ENCODE measurements at places on chromosomes 7 and 10.

DNA sequence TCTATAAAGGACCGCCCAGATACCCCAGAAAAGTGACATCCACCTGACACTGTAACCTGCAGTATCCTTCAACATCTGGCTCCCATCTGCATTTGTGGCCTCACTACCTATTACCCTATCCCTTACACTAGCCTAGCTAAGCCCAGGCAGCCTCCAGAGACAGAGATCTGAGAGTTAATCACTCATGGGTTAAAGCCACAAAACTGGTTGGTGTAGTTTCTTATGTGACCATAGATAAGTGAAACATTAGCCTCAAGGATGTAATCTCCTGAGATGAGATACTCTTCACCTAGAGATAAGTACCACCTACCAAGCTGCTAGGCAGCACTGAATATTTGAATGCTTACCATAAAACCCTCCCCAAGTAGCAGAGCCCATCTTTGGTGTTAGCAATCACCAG, 35.4 kb downstream of the CTTNBP2 start:
- no peak for DNase-seq

- DNase-seq, result no peak
These were observed 35.1 kb downstream of the UMAD1 start for GRCh38 chr7:7675686-7676085.

- no peak for DNase-seq
These were observed 99.9 kb downstream of the CTBP2 start for GRCh38 chr10:125060482-125060825.

DNA sequence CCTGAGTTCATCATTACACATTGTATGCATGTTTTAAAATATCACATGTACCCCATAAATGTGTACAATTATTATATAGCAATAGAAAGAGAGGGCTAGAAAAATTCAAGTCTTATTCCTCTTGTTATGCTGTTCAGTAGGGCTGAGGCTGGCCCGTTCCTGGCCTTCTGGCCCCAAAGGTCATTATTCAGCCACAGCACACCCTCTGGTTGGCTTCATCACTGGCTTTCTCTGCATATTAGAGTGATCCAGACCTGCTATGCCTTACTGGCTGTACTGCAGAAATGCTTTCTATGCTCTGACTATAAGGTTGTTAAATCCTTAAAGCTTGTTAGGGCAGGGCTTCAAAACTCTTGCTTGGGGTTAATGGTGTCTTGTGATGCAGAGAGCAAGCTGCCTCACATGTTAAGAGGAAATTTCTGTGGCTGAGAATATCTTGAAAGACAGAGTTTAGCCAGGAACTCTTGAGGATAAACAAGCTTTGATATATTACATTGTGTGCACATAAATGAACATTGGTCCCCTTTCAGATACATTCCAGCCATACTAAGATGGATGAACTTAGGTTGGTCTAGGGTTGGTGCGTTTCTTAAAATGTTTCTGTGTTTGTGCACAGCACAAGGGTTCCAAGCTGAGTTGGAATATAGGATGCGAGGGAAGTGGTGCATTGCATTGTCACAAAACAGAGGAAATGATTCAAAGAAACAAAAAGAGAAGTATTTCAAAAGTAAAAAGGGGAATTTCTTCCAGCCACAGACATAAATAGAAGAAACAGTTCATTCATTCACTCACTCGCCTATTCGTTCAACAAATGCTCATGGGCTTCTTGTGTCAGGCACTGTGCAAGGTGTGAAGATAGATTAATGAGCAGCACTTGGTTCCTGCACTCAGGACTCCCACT, 61.6 kb upstream of the WDR11 start:
- no peak for DNase-seq

- no peak for DNase-seq
These were observed 53.4 kb upstream of the CAMK2B start for GRCh38 chr7:44378744-44379143.

DNA sequence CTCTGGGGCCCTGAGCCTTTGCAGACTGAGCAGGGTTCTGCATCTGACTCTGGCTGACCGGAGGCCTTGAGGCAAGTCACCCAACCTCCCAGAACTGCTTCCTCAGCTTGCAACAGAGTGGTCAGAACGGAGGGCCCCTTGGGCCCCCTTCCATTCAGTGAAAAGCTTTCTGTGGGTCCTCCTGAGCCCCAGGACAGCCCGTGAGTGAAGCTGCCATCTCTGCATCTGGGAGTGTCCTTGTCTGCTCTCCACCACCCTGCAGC, 224.7 kb downstream of the DNAJB6 start:
- DNase-seq, result no peak

DNA sequence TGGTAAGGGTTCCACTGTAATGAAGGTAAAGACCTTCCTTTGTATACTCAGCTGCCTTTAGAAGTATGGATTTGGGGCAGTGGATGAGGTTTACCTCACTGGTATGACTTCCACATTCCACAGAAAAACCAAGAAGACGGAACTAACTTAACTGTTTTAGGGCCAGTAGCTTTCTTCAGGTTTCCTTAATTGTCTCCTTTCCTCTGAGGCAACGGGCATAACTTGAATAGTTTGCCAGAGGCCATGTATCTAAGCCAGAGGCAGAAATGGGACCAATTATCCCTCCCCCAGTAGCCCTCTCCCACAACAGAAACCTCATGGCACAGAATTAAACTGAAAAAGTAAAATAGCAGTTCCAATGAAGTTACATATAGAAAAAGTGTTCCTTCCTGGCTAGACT, 281.7 kb downstream of the PHTF2 start:
- DNase-seq, result no peak

GRCh38 chr10:43200538-43201390, 62.5 kb downstream of the CSGALNACT2 start:
- no peak for DNase-seq

DNA sequence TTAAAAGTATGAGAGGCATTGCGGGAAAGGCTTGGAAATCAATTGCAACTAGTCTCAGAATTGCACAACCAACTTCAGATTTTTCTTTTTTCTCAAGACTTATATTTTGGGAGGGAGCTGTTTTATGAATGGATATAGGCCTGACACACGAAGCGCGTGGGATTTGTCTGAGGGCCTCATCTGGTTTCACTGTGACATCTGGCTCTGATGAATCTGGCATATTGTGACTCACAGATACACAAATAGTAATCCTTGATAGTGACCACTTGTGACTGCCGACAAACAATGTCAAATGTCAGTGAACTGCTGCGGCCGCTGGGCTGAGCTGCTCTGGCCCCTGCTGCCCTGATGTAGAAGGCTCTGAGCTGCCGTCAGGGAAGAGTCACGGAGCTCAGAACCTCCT, 655.1 kb downstream of the INHBA start:
- DNase-seq, result no peak

- no peak for DNase-seq
These were observed 61.5 kb downstream of the TNS3 start for GRCh38 chr7:47520406-47520805.

GRCh38 chr10:13201132-13201531, 33.0 kb downstream of the UCMA start:
- no peak for DNase-seq

DNA sequence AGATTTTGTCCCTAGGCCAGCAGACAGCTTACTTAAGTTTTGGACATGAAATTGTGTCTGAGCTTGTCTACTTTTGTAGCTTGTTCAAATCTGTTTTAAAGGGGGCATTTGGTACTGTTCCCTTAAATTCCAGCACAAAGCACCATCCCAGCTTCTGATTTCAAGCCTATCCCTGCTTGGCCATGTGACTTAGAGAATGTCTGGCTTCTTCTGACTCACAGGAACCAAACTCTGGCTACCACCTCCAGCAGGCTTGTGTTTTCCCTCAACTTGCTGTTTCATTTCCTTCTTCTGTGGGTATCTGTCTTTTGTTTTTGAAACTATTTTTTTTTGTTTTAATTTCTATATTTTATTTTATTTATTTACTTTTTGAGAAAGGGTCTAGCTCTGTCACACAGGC, 97.9 kb upstream of the FZD8 start:
- no peak for DNase-seq

- DNase-seq, result no peak
These were observed 627.0 kb downstream of the ACTR3B start for GRCh38 chr7:153386556-153386955.

DNA sequence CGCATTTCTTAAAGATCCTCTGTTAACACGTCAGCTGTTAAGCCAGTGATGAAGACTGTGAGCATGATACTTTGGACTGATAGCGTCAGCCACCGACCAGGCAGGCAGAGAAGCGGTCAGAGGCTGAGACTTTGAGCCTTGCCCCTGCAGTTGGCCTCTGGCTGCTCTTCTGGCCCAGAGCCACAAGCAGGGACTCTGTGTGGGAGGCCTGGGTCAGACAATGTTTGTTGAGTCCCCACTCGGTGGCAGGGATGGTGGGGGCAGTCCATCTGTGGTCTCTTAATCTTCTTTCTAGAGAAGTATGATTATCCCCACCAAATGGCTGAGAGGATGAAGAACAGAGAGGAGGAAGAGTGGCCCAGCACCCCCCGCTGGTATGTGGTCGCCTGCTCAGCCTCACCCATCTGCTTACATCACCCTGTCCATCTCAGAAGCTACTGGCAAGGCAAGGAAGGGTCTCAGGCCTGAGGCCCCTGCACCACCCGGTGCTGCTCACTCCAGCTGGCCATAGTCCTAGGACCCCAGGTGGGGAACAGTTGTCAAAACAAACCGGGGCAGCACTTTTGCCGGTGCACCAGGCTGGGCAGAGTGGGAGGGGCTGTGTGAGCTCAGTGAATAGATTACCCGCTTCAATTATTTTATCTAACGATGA, 202.9 kb downstream of the GRID1 start:
- no peak for DNase-seq

- DNase-seq, result no peak
These were observed 203.5 kb downstream of the CTNNA3 start for GRCh38 chr10:67492317-67493019.

GRCh38 chr7:113460067-113460466, 341.7 kb upstream of the SMIM30 start:
- DNase-seq, result no peak

GRCh38 chr10:89639326-89639725, 5.7 kb downstream of the PANK1 start:
- no peak for DNase-seq

GRCh38 chr10:99560277-99561126, 27.8 kb downstream of the NKX2-3 start:
- no peak for DNase-seq

DNA sequence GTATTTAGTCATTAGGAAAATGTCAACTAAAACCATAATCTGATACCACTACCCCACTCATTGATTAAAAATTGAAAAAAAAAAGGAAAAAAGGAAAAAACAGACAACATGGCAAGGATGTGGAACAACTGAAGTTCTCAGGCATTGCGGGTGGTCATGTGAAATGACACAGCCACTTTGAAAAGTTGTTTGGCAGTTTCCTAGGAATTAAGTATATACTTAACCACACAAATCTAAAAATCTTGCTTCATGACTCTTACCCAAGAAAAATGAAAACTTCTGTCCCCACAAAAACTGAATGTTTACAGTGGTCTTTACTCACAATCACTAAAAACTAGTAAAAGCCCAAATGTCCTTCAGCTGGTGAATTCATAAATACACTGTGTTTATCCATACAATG, 254.5 kb downstream of the AHR start:
- DNase-seq, result no peak

DNA sequence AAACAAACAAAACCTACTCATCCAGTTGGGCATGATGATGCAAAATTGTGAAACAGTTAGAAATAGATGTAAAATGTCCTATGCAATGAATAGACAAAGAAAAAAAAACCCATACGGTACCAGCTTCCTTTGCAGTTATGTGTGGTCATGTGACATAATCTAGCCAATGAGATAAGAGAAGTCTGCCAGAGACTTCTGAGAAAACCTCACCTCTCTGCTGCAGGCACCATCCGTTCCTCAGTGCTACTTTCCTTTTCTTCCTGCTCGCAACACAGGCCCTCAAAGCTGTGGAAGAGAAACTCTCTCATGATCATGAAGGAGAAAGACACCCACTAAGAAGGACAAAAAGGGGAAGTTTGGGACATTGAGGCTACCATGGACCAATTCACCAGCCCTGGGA, 76.8 kb upstream of the CARD11 start:
- DNase-seq, result no peak

DNA sequence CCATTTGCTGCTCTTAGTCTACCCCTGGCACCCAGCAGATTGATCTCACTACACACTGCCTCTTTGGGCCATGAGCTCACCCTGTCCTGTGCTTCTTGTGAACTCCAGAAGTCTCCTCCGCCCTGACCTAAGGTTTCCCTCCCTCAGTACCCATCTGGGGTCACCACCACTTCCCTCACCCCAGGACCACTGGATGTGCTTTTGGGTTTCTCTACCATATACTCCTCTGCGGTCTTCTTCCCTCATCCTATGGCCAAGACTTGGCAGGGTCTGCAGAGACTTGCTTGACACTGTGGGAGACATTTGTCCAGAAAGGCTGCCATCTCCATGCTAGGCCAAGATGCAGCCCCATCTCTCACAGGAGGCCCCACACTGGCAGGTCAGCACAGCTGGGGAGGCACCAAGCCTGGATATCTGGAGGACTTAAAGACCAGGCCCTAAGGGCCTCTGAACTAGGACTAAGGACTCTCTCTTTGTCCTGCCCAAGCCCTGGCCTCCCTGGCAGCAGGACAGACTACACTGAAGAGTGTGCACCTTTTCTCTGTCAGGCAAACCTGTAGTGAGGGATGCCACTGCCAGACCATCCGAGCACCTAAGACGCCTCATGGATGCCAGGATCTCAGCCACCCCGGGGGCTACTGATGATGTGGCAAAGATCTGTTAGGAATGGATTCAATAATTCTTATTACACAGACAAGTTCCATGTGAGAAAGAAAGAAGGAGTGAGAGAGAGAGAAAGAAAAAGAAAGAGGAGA, 134.6 kb downstream of the ZNF467 start:
- DNase-seq, result no peak

- DNase-seq, result no peak
These were observed 58.0 kb downstream of the GNAT3 start for GRCh38 chr7:80453699-80454340.

- DNase-seq, result no peak
These were observed 699.4 kb upstream of the FZD8 start for GRCh38 chr10:36341471-36341870.

GRCh38 chr10:84854439-84854838, 526.0 kb downstream of the CCSER2 start:
- no peak for DNase-seq

DNA sequence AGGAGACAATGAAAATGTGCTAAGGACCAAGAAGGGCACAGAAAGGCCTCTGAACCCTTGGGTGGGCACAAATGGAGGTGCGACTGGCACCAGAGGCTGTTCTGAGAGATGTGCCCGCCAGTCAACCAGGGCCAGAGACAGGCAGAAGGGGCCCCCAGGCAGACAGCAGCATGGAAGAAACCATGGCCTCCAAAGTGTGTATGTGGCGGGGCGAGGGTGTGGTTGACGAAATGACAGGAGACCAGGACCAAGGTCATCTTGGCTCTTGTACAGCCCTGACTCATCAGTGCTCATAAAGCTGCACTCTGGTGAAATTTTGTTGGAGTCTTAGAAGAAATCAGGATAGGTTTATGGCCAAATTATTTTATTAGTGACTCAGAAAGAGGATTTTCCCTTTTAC, 4.0 kb upstream of the MRPS24 start:
- DNase-seq, result no peak

GRCh38 chr10:11140963-11141362, 123.3 kb downstream of the CELF2 start:
- DNase-seq, result no peak
